ENCODE measurements at places on chromosomes 13 and 19.

- DNase-seq = no peak
Measured at GRCh38 chr13:75302071-75302698, 179.8 kb downstream of the TBC1D4 start.

DNA sequence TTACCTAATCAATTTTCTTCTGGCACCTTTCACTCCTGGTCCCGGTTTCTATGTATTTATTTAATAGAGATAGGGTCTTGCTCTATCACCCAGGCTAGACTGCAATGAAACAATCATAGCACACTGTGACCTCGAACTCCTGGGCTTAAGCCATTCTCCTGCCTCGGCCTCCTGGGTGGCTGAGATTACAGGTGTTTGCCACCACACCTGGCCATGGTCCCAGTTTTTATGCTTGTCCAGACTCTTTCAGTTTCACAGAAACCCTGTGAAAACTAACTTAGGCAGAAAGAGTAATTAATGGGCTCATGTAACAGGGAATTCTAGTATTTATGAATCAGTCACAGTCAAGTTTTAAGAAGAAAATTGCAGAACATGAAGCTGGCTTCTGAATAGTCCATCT, 9.0 kb upstream of the STK24 start:
- DNase-seq = no peak

GRCh38 chr13:112766336-112766735, 76.5 kb downstream of the ATP11A start:
- no peak for DNase-seq

GRCh38 chr13:99916366-99917103, 55.0 kb downstream of the ZIC5 start:
- no peak for DNase-seq

DNA sequence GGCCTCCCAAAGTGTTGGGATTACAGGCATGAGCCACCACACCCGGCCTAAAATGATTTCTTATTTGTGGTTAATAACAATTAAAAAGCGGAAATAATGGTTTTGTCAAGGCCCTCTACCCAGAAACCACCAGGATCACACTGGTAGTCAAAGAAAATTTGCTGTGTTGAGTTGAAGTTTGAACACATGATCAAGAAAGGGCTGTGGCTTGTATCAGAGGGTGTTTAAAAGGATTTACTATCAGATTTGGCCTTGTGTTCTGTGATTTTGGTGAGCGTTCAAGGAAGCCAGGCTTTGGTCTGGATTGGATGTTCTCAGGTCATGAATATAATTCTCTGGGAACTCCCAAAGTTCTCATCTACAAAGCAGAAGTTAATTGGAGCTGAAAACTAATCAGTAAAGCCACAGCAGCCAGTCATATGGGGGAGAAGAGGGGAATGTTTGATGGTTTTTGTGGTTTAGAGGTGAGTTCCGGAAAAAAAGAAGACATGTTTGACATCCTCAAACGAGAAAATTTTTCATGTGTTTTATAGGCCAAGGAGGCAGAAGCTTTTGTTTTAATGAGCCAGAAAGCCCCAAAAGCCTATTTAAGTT, 10.6 kb upstream of the ZNF556 start:
- DNase-seq = no peak

- peak; percentile 58 for DNase-seq
Measured at GRCh38 chr19:46009530-46010510, 13.0 kb downstream of the PGLYRP1 start.

DNA sequence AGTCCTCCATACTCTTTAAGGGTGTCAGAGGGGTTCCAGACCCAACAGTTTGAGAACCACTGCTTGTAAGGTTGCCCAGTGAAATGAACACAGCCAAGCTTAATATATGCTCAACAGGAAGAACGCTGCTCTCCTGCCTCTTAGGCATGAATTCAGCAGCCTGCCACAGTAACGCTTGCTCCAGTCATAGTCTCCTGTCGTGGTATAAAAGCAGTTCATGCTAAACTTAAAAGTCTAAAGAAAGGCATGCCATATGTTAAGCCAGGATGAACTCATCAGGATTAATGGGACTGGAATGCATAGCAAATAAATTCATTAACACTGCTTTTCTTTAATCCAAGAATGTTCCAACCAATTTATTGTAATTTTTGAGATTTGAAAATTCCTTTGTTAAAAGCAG, 38.7 kb downstream of the SLC7A1 start:
- no peak for DNase-seq

DNA sequence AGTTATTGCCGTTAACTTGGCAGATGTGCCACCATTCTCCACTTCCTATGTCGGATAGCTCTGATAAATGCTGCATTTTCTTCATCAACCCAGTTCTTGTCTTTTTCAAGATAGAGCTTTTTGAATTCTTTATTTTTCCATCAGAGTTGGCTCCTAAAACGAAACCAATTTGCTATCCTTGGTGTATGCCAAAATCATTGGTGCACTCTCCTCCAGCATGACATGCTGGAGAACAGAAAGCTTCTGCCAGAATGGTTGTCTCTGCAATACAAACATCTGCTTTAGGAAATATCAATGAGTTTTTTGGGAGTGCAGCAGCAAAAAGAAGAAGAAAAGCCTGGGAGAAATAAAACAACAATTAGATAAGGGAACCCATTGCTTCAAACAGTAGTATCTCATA, 124.2 kb downstream of the CDK8 start:
- no peak for DNase-seq

GRCh38 chr19:32607479-32607878, 26.5 kb downstream of the PDCD5 start:
- no peak for DNase-seq

DNA sequence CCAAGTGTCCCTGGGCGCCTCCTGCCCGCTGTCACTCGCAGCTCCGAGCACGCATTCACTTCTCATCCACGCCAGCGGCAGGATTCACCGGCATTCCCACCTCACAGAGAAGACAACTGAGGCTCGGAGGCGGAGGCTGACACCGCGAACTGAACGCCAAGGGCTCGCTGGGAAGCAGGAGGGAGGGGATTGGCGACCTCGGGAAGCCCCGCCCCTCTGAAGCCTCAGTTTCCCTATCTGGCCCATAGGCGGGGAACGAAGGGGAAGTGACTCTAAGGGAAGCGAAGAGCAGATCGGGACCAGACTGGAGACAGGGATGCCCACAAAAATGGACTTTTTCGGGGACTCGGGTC, 256 bp downstream of the MICOS13 start:
- DNase-seq = no peak

- DNase-seq = no peak
Measured at GRCh38 chr19:16168465-16169081, 4.8 kb downstream of the CIB3 start.

GRCh38 chr13:95251641-95252040, 49.6 kb downstream of the ABCC4 start:
- DNase-seq = no peak

DNA sequence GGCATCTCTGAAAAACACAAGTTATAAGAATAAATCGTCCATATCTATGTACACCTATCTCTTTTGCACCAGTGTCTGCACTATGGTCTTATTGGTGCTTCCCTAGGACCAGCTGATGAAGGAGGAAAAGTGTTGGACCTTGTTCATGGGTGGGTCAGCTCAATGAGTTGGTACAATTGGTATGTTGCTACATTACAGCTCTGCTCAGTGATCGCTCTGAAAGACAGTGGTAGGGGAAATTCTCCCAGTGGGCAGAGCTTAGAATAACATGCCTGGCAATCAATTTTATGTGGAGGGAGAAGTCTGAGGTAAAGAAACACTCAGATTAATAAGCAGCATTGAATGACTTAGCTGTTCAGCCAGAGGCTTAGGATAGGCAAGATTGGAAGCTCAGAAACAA, 138.7 kb upstream of the KL start:
- no peak for DNase-seq

DNA sequence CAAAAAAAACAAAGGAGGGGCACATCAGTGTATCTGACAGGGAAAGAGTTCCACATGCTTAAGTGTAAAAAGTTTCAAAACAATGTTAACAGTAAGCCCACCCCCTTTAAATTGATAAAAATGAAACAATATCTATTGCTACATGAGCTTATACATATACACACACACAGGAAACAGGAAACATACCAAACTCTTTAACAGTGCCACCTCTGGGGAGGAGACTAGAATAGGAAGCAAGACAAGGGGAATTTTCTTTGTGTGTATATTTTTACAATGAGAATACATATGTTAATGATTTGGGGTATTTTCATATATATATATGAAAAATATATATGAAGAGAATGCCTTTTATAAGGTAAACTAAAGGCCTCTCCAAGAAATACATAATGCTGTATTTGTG, 44.7 kb downstream of the TPT1 start:
- DNase-seq = no peak

DNA sequence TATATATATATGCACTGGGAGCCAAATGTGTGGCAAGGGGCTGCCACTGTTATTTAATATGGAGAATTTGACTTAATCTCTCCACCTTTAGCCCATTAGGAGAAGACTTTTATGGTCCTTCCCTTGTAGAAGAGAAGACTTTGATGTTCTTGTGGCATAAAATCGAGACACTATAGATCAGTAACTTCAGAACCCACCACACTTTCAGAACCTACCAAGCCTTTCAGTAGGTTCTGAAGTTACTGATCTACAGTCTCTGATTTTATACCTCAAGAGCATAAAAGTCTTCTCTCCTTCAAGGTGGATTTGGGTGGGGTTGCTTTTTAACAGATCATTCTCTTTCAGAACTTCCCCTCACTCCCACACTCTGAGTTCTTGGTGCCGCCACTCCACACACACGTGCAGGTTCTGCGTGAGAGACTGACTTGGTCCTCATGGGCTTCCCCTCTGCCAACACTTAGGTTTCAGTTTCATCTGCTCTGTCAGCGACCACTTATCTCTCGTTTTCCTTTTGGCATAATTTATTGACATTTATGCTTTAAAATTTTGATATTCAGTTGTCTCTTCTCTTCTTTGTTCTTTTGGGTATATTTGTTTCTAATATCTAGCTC, 213.4 kb upstream of the PCDH17 start:
- DNase-seq = no peak

Measured in activated CD4-positive, alpha-beta T cell treated with anti-CD3 and anti-CD28 coated beads, Interleukin-2, amount 50 U/mL, for 4 hours (primary cell).